ENCODE measurements at places on chromosomes 3 and 15. TPM values are rescaled to one million over a fixed set of nuclear protein-coding genes. Genes with fewer than 3 reads are reported as not detected.
A peak's percentile ranks its signal among the peaks of the same experiment; 100 is the strongest.

GRCh38 chr3:184255291-184256039 lies 5.9 kb downstream of the CAMK2N2 start:
- DNase-seq: no peak

SLC9A9 gene
- polyA plus RNA-seq: 2.9 TPM

- no peak for DNase-seq
These were observed 20.0 kb downstream of the PCCB start for GRCh38 chr3:136270179-136270578.

DNA sequence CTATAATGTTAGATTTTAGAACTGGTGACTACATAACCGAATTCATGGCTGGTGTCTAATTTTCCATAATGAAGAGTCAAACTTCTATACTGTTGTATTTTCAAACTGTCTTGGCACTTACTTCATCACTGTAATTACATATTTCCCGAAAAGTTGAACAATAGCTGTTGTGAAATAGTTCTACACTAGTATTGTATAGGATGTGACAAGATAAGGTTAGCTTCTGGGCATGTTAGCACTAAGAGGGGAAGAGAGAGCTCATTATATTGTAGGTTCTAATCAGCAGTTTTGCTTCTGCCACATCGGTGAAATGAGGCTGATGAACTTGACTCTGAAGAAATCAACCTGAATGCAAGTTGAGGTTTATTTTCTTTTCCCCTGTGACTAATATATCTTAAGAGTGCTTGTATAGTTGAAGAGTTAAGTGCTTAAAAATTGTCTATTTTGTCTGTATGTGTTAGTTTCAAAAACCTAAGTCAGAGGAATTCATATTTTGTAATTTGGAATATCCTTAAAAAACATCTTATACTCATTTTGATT lies 8.9 kb downstream of the GYG1 start:
- DNase-seq: no peak

ASB14 gene
- not detected for polyA plus RNA-seq

DNA sequence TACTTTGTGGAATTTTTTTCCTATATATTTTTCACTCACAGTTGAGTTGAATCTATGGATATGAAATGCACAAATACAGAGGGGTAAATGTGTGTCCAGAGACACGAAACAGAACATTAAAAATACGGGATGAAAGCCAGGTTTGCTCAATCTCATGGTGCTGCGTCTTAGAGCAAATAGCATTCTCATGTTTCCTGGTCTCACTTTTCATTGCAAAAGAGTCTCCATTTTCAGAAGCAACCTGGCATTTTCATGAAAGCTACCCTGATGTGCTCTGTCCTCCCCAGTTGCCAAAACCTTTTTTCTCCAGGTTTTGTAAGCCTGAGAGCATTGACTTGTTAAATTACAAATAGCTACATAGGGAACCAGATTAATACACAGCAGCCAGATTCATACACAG lies 49.5 kb upstream of the MBNL1 start:
- no peak for DNase-seq

ANKRD63 gene
- polyA plus RNA-seq: not detected

FBXO40 gene
- not detected for polyA plus RNA-seq

- no peak for DNase-seq
These were observed 139.0 kb downstream of the CHDH start for GRCh38 chr3:53707222-53707621.

DNA sequence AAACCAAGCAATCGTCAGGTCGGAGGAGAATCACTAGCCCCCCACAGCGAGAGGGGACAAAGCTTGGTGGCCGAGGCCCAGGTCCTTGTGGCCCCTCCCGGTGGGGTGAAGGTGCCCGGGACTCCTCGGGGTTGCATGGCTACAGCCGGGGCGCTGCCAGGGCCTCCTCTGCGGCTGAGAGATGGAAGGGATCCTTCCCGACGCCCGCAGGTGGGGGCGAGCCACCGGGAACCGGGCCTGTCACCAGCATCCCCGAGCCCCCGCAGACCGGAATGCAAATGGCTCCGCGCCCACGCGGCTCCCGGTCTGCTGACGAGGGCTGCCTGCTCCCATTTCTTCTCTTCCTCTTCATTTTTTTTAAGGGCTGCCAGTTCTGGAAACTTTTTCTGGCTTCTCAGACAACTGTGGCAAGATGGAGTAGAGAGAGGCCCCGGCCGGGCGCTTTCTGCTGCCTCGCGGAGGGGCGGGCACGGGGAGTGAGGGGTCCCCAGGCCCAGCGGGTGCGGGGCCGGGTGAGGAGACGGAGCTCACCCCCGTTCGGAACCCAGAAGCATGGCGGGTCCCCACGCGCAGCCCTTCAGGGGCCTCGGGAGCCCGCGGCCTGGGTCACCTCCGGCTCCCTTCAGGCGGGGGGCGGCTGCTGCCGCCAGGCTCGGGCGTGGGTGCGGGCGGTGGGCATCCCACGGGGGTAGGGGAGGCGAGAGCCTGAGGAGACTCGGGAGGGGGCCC lies 27.5 kb downstream of the MELTF start:
- no peak for DNase-seq

GRCh38 chr3:131922356-131922755 lies 112.5 kb downstream of the CPNE4 start:
- DNase-seq: no peak

GRCh38 chr3:171044835-171045793 lies 18.6 kb upstream of the SLC2A2 start:
- peak; percentile 75 for DNase-seq

DNA sequence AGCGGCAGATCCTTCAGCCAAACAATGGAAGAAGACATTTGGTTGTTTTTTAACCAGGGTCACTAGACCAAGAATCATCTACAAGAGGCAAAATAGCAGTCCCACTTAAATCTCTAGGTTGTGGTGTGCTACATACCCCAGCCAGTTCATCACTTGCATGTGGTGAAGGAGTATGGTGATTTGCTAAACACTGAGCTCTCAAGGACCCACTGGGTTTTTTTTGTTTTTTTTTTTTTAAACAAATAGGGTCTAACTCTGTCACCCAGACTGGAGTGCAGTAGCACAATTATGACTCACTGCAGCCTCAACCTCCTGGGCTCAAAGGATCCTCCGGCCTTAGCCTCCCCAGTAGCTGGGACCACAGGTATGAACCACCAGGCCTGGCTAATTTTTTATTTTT lies 508.0 kb downstream of the FOXP1 start:
- no peak for DNase-seq

DNA sequence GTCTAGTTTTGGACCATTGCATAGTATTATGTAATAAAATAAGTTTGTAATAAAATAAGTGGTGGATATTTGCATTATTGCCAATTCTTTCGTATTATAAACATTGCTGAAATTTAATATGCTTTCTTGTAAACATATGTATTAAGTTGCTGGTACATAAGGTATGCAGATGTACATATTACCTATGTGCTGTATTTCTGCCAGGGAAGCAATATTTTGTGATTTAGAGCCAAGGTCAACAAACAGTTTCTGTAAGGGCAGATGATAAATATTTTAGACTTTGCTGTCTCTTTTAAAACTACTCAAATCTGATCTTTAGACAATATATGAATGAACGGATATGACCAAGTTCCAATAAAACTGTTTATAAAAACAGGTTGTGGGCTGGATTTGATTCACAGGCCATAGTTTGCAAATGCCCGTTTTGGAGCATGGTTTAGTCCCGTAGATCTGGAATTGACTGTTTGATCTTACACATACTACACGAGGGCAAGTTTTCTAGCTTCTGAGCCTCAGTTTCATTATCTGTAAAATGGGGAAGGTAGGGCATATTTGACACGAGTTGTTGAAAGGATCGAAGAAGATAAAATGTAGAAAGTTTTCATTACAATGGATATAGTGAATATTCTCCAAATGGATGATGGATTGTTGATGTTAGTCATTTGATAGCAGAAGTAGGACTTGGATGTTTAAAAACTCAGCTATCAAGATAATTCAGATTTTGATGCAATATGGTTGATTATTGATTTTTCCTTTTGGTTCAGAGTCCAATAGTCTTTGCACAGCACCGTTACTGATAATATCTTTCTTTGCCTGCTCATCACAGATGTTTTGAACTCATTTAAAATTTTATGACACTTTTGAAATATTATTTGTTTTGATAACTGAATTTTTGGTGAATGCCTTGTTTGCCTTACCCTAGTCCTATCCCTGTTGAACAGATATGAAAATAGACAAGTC lies 394.6 kb downstream of the FEZF2 start:
- DNase-seq: no peak

MAGEL2 gene
- polyA plus RNA-seq: 0.04 TPM

USP8 gene
- polyA plus RNA-seq: 53.3 TPM

CPEB1 gene
- polyA plus RNA-seq: 4.1 TPM

NANOGP8 gene
- not detected for polyA plus RNA-seq

SLC28A2 gene
- polyA plus RNA-seq: not detected

GABRG3 gene
- polyA plus RNA-seq: not detected

DNA sequence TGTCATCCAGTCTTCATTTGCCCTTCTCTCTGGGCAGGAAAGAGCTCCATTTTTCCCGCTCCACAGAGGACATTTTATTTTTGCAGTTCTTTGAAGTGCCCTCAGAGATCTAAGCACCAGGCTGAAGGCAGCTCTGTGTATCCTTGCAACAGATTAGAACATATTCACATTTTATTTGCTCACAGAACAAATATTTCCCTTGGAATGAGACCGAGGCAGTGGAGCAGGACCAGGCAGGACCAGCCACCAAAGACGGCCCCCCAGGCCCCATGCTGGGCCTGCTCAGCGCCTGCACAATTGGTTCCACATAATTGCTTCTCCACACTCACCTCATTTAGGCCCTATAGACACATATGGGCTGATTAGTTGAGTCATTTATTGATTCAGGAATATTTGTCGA lies 15.7 kb upstream of the ETV5 start:
- DNase-seq: no peak

DNA sequence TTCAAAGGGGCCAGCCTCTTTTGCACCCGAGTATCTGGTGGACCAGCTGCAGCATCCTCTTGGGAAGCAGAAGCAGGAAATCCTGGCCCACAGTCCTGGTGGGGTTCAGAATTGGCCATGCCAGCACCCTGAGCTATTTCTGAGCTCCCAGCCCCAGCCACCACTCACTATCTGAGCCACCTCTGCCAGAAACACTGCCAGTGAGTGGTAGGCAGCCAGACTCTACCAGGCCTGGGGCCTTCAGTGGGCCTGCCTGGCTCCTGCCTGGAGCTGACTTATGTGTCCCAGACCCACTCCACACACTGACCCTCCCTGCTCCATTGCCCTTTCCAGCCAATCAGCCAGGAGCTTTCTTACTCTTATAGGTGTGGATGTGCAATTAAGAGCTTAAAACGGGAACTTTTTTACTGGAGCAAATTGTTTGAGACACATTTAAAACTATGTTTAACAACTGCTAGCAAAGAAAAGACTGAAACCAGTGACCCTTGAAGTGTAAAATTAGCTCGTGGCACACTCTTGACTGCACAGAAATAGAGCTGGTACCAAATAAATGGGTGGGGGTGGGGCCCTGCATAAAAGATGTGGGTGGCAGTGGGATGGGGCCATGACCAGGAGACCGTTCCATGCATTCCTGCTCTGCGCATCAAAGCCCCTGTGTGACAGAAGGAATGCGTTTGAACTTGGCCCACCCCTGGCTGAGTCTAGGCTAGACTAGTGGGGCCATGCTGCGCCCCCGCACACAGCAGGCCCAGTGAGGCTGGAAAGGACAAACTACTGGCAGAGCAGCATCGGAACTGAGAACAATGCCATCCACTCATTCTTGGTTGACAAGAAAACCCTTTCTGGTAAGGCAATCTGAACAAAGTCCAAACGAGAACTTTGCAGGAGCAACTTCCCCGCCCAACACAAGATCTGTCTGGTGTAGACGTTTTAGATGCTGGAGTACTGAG lies 48.0 kb downstream of the CTNNB1 start:
- no peak for DNase-seq

DNA sequence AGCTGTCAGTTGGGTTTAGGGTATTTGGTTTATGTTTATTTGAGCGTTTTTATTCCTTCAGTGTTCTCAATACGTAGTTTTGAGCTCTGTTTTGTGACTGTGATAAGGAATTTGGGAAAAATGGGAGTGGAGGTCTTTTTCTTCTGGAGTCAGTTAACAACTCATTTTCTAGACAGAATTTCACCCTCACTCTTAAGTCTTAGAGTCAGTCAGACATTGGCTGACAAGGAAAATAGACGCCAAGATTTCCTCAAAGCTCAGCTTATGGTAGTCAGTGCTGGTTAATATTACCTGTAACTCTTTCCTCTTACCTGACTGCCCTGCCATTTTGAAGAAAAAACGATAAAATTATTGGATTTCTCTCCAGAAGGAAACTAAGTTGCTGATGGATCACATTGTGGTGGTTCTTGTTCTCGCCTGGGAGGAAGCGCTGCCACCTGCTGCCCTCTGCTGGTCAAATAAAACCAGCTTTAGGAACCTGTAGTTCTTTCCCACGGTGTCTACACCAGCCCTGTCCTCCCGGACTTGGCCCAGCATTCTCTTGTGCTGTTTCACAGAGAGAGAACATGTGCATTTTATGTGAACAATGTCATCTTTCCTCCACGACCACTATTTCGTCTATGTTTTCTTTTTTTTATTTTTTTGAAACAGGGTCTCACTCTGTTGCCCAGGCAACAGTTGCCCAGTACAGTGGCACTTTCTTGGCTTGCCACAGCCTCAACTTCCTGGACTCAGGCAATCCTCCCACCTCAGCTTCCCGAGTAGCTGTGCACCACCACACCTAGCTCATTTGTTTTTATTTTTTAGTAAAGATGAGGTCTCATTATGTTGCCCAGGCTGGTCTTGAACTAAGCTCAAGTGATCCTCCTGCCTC lies 41.4 kb upstream of the UMPS start:
- no peak for DNase-seq

DNA sequence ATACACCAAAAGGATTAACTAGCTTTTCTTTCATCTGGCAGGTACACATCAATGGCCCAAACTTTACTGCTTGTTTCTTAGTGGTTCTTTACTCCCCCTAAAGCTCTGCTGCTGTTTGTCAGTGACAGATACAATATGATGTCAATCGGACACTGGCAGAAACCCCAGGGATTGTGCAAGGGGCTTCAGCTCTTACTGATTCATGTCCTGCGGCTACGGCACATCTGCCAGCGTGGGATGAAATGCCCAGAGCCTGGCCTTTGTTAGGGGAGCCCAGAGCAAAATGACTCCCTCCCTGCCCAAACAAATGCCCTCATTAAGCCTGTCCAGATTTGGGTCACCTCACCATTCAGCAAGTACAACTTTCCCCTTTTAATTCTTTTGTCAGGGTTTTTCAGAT lies 28.3 kb downstream of the SRP14 start:
- no peak for DNase-seq

GRCh38 chr3:63943678-63944077 lies 31.5 kb upstream of the SCAANT1 start:
- no peak for DNase-seq

TMEM207 gene
- not detected for polyA plus RNA-seq

CMC1 gene
- polyA plus RNA-seq: 8.8 TPM

- no peak for DNase-seq
These were observed 37.1 kb upstream of the HDC start for GRCh38 chr15:50302581-50302980.

DNA sequence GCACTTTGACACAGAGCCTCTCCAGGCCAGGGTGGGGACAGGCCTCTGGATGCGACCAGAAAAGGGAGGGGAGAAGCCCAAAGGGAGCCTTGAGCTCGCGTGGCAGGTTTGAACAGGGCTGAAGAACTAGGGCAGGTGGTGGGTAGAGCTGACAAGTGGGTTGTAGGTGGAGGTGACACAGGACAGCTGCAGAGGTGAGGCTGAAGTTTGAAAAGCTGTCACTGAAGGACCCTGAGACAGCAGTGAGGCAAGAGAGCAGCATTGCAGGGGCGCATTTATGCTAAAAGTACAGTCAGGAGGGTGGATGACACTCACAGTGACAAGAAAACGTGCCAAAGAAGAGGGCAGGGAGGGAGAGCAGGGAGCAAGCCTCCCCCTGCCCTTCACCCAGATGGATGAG lies 21.8 kb upstream of the EPB42 start:
- no peak for DNase-seq

GRCh38 chr15:57502116-57502515 lies 89.6 kb upstream of the MYZAP start:
- no peak for DNase-seq

TEX55 gene
- not detected for polyA plus RNA-seq

PPP1R14D gene
- polyA plus RNA-seq: not detected

Measured in BJ (cell line).